ENCODE measurements at places on chromosomes 3 and 15. TPM values are rescaled to one million over a fixed set of nuclear protein-coding genes. Genes with fewer than 3 reads are reported as not detected.

FRG2C gene
- 0.99 TPM for polyA plus RNA-seq

LTF gene
- 34.7 TPM for polyA plus RNA-seq

KIF7 gene
- 1.4 TPM for polyA plus RNA-seq

DNA sequence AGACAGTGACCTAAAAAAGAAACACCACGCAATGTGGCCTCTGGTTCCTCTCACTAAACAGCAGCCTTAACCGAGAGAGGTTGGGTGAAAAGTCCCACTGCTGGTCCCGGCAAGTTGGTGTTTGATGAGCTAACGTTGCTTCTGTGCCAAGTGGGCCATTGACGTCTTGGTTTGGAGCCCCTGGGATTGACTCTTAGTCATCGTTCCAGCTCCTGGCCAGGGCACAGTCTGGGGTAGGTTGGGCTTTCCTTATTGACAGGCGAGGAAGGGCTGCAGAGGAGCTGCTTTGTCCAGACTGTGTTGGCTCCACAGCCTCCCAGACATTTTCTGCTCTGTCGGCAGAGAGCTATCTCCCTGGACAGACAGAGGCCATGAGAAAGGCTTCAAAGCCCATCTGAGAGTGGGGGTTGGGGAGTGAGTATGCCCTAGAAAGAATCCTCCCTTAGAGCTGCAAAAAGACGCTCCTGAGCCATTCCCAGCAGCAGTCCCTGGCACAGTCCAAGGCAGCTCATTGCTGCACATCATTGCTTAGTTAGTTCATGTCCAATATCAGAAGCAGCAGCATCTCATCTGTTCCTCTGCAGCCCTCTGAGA lies 28.6 kb upstream of the C3orf80 start:
- no peak for DNase-seq

GRCh38 chr15:39028069-39028468 lies 463.5 kb upstream of the RASGRP1 start:
- DNase-seq = no peak

- DNase-seq = no peak
Measured at GRCh38 chr15:75695634-75696310, 16.9 kb downstream of the CSPG4 start.

DNA sequence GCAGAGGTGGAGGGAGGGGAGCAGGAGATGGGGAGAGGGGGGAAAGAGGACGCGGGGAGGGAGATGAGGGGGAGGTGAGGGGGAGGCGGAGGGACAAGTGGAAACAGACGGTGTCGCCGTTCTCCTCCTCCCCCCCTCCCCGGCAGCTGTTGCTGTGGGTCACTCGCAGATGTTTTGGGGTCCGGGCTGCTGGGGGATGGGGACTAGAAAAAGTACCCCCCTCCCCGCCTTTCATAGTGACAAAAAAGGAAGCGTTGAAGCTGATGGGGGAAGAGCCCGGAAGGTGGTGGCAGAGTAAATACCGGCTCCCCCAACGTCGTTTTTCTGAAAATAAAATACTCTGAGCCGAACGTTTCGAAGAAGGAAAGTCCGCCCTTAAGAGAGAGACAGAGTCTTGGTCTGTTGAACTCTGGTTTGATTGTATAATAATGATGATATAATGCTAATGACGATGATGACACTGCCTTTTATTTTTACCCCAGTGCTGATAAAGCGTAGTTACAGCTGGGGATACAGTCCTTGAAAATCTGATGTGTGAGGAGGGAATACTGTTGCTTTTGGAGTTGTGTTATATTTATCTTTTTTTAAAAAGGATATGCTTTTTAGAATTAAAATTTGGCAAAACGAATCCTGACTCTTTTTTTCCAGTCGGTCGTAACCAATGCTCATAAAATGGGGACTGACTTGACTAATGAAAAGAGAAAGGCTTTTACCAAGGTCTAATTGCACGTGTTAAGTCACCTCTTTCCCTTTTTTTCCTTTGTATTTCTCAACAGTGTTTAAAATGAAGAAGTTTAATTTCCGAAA lies 993 bp downstream of the STXBP5L start:
- peak; percentile 77 for DNase-seq

DNA sequence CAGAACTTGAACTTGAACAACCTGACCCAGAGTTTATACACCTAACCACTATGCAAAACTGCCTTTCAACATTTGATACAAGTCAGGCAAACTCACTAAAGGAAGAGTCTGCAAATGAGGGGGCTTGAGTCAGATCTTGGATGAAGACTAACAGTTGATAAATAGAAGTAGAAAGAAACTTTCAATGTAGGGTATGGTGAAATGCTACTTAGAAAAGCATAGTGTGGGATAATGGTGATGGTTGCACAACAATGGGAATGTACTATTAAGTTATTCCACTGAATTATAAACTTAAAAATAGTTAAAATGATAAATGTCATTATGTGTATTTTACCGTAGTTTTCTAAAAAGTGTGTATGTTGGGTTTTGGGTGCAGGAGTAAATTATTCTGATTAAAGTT lies 19.7 kb upstream of the ZNF280D start:
- DNase-seq = no peak

GRCh38 chr3:57093971-57094535 lies 33.6 kb downstream of the SPATA12 start:
- DNase-seq = no peak

DNA sequence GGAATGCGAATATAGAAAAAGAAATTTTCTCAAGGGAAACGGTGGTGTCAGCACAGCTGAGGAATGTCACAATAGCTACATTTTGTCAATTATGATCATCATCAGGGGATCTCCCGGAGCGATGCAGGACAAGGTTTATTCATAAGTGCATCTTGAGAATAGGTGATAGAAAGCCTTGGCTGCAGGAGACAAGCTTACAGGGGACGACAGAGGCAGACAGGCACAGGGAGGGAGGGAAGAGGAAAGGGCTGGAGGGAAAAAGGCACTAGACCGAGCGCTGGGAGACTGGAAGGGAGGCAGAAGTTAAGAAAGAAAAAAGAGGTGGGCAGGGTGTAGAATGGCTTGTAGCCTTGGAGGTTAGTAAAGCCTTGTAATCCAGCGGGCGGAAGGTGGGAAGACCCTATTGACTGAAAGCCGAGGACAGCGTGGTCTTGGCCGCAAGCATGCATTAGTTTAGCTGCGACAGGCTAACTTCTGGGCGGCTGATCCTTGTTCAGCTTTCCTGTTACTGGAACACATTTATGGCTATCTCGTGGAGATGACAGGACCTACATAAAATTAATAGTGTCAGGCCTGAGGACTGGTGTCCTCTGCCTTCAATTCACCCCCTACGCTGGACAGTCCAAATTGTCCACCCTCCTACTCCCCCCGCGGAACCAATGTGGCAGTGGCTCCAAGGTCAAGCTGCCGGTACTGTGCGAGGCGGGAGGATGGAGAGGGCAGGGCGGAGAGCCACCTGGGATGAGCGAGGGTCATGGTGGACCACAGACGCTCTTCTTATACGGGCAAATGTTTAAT lies 1.4 kb upstream of the NECTIN3 start:
- peak; percentile 56 for DNase-seq

GRCh38 chr3:185813691-185814215 lies 11.1 kb downstream of the IGF2BP2 start:
- no peak for DNase-seq

- peak; percentile 36 for DNase-seq
Measured at GRCh38 chr15:96535148-96535547, 204.6 kb downstream of the NR2F2 start.

- no peak for DNase-seq
Measured at GRCh38 chr15:39830166-39830565, 47.5 kb upstream of the FSIP1 start.

DNA sequence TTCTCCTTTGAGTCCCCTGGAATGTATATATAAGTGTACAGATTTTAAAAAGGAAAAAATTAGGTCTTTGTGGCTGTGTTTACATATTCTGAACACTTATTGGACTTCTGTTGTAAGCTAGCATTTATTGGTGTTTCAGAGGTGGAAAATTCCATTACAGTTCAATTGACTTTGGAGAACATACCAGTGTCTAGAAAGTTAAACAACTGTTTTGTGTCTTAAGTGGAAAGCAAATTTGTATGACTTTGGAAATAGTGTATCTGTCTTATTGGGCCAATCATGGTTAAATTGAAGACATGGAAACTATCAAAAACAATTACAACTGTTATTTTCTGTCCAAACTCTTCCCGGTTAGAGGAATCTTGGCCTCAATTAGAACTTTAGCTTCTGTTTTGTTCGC lies 265.0 kb upstream of the C2CD4B start:
- no peak for DNase-seq

Data from kidney (tissue), 22 donors.